A549 treated with RU486 at 1 μM for 4 hours (cell line): ENCODE measurements at places on chromosomes 13 and 19. TPM values are rescaled to one million over a fixed set of nuclear protein-coding genes. Genes with fewer than 3 reads are reported as not detected.

TEX29 gene
- 0.41 TPM in 1 of 5 replicates, not detected in the others for total RNA-seq

CAB39L gene
- total RNA-seq: 1.6 to 2.7 TPM (median 2.3 TPM) in 5 replicates

CFAP97D2 gene
- not detected in 5 replicates for total RNA-seq

PPP1R13L gene
- total RNA-seq: 24.1 to 30.7 TPM (median 26.0 TPM) in 5 replicates

TNFAIP8L1 gene
- total RNA-seq: 2.4 to 5.4 TPM (median 4.6 TPM) in 5 replicates

LGI4 gene
- total RNA-seq: 0.06 to 0.21 TPM (median 0.16 TPM) in 5 replicates

SYNE4 gene
- 0.13 to 0.72 TPM (median 0.28 TPM) in 5 replicates for total RNA-seq

PDX1 gene
- 0.06 to 0.13 TPM (median 0.12 TPM) in 4 of 5 replicates, not detected in the other for total RNA-seq

LYL1 gene
- 0.50 to 1.0 TPM (median 0.71 TPM) in 5 replicates for total RNA-seq

TMEM238 gene
- total RNA-seq: 3.2 to 11.8 TPM (median 11.4 TPM) in 5 replicates

FCER2 gene
- total RNA-seq: not detected in 5 replicates

ZNF28 gene
- 0.50 to 2.0 TPM (median 1.4 TPM) in 5 replicates for total RNA-seq

OR7C2 gene
- total RNA-seq: not detected in 5 replicates

ZNF677 gene
- not detected in 5 replicates for total RNA-seq

PARP4 gene
- total RNA-seq: 31.5 to 40.7 TPM (median 38.9 TPM) in 5 replicates

MRPL4 gene
- 59.0 to 78.7 TPM (median 77.4 TPM) in 5 replicates for total RNA-seq

CLDN10 gene
- total RNA-seq: 0.13 to 0.50 TPM (median 0.29 TPM) in 4 of 5 replicates, not detected in the other

RAD23A gene
- 68.9 to 85.3 TPM (median 84.8 TPM) in 5 replicates for total RNA-seq

THSD1 gene
- total RNA-seq: 11.5 to 12.8 TPM (median 12.0 TPM) in 5 replicates

CLEC11A gene
- total RNA-seq: 5.8 to 11.0 TPM (median 8.2 TPM) in 5 replicates

KLF1 gene
- total RNA-seq: not detected in 5 replicates

GNA15 gene
- total RNA-seq: 0.16 to 0.19 TPM (median 0.16 TPM) in 3 of 5 replicates, not detected in the others

IGFL2 gene
- total RNA-seq: 0.56 to 0.83 TPM (median 0.67 TPM) in 4 of 5 replicates, not detected in the other

NXNL1 gene
- total RNA-seq: not detected in 5 replicates

CALR gene
- 505 to 682 TPM (median 539 TPM) in 5 replicates for total RNA-seq

MCEMP1 gene
- total RNA-seq: not detected in 5 replicates

CEACAM7 gene
- 0.24 TPM in 1 of 5 replicates, not detected in the others for total RNA-seq

CRX gene
- not detected in 5 replicates for total RNA-seq

LGALS14 gene
- not detected in 5 replicates for total RNA-seq

ABCC4 gene
- 12.3 to 22.1 TPM (median 19.7 TPM) in 5 replicates for total RNA-seq

GPX4 gene
- total RNA-seq: 417 to 514 TPM (median 483 TPM) in 5 replicates

DYRK1B gene
- total RNA-seq: 17.2 to 24.6 TPM (median 20.5 TPM) in 5 replicates

PTH2 gene
- total RNA-seq: not detected in 5 replicates

FREM2 gene
- total RNA-seq: not detected in 5 replicates

SELENOV gene
- not detected in 5 replicates for total RNA-seq

CYP4F3 gene
- total RNA-seq: 1.7 to 3.1 TPM (median 2.4 TPM) in 5 replicates

FAM216B gene
- total RNA-seq: not detected in 5 replicates

EDDM13 gene
- total RNA-seq: not detected in 5 replicates

UCHL3 gene
- total RNA-seq: 39.5 to 54.4 TPM (median 50.3 TPM) in 5 replicates

SYNGR4 gene
- total RNA-seq: 1.9 to 4.4 TPM (median 3.1 TPM) in 5 replicates

PTGER1 gene
- not detected in 5 replicates for total RNA-seq

CEACAM16 gene
- 0.14 to 0.30 TPM (median 0.15 TPM) in 3 of 5 replicates, not detected in the others for total RNA-seq

OR10H1 gene
- total RNA-seq: not detected in 5 replicates

PEAK3 gene
- total RNA-seq: not detected in 5 replicates

TUBB4A gene
- total RNA-seq: 4.9 to 6.8 TPM (median 6.2 TPM) in 5 replicates

STOML3 gene
- total RNA-seq: not detected in 5 replicates

TTC9B gene
- total RNA-seq: 0.14 to 0.81 TPM (median 0.51 TPM) in 5 replicates

CEACAM8 gene
- total RNA-seq: not detected in 5 replicates
